MG63 (cell line): ENCODE measurements at places on chromosomes 6 and 20.

DNA sequence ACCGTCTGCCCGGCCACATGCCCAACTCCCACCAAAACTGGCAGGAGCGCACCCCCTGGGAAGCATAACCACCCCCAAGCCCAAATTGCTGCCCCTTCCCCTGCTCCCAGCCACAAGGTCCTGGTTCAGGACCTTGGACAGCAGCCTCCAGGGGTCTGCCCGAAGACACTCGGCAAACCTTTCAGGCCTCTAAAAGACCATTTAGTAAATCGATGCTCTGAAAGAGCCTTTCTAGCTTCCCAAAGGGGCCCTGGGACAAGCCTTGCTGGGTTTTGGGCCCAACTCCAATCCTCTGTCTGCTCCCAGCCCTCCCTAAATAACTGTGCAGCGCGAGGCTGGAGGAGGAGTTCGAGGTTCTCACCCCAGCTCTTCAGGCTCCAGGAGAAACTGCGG, 30.5 kb downstream of the GRM4 start:
- DNase-seq, result no peak

DNA sequence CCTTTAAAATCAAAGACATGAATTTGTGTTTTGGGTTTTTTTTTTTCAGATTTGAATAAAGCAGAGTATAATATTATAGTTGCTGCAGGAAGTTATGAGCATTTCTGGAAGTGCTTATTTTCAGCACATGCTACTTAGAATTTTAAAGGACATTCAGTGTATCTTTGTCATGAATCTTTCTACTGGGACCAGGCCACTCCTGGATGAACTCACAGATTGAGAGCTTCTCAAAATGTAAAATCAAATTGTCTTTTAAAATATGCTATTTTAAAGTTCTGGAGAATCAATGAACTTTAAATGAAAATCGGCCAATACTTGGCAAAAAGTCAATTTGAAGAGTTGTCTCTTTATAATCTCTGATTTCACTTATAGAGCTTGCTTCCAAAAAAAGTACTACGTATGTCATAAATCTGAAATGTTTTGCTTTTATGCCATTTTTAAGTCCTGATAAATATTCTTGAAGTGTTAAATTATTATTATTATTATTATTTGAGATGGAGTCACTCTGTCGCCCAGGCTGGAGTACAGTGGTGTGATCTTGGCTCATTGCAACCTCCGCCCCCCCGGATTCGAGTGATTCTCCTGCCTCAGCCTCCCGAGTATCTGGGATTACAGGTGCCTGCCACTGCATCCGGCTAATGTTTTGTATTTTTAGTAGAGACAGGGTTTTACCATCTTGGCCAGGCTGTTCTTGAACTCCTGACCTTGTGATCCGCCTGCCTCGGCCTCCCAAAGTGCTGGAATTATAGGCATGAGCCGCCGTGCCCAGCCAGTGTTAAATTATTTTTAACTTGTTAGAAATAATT, 175.7 kb upstream of the AKAP12 start:
- no peak for DNase-seq

DNA sequence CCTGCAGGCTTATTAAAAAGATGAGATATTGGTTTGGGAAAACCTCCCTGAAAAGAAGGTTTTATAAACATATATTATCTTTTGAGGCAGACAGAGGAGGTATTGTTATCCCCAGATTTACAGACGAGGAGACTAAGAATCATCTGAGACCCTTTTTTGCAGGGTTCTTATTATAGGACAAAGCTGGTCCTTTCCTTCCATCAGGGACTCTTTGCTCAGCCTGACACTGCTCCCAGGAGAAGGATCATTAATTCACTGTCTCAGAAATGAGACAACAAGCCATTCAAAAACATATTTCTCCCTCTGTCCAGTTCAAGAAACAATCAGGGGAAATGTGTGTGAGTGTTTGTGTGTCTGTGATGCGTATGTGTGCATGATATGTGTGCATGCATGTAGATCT, 33.5 kb downstream of the HIVEP2 start:
- no peak for DNase-seq

DNA sequence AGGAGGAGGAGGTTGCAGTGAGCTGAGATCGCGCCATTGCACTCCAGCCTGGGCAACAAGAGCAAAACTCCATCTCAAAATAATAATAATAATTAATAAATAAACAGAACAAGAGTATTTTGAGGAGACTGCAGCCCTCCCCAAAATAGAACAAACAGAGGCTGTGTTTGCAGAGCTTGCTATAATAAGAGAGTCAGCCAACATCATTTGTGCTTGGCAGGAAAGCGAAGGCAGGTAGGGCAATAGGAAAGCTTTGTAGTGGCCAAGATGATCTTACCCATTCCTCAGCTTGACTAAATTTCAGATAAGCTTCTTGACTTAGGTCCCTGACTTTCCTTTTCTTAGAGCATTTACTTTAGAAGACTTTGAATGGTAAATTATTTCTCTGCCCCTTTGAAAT, 6.7 kb downstream of the C6orf141 start:
- DNase-seq, result no peak

DNA sequence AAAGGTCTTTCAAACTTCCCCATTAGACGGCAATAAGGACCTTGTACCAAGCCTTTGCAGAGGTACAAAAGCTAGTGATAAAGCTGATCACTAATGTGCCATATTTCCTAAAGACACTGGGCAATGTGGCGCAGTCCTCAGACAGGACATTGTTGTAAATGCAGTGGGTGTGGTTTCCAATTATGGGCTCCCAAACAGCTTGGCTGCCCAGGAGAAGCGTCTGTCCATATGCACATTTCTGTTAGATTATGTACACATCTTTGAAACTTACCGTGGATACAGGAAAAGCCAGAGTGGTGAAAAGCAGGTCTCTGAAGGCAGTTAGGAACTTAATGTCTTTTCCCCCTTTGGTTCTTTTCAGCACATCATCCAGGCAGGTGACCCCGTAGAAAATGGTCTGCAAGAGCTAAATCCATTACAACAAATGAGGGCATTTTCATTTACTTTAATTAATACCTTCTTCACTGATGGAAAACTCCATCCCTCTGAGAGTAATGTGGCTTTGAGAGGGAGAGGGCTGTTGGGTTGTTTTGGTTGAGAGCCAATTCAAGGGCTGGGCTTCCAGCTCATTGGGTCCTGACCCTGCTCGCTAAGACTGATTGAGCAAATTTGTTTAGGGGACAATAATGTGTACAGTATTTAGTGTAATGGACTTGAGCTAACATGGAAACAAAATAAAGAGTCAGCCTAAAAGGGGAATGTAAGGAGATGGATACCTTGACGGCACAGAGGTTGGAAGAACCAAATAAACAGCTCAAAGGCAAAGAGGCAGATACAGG, 10.4 kb downstream of the ADTRP start:
- DNase-seq, result no peak
